ENCODE measurements at places on chromosomes 11 and 22.

GRCh38 chr11:45896422-45896984 lies 10.6 kb downstream of the FREY1 start:
- DNase-seq = no peak

DNA sequence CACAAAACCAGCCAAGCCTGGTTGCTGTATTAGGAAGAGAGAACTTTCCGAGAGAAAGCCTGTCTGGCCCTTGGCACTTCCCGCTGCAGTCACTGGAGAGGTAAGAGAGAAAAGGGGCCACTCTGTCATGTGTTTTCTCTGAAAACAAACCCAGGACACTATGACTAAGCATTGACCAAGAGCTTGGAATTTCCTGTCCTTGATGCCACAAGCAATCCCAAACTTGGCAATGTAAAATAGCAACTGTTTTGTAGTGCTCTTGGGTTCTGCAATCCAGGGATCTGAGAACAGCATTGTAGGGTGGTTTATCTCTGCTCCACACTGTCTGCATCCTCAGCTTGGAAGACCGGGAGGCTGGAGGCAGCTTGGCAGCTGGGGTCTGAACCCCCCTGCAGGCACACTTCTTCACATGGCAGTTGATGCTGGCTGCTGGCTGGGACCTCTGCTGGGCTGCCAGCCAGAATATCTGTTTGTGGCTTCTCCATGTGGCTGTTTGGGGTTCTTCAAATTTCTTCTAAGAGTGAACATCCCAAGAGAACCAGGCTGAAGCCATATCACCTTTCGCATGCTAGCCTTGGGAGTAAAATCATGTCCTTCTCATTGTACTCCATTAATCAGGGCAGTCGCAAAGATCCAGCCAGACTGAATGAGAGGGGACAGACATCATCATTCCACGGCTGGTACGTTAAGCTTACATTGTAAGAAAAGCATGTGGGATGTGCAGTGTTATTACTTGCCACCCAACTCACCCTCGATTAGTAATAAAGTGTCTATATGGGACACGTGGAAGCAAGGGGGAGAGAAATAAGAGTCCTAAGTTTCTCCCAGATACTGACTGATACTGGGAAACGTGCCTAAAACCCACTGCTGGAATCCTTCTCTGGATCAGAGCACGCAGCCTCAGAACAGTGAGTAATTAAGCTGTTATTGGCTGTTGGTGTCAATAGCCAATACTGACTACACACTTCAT lies 537.4 kb upstream of the B3GAT1 start:
- peak; percentile 27 for DNase-seq

DNA sequence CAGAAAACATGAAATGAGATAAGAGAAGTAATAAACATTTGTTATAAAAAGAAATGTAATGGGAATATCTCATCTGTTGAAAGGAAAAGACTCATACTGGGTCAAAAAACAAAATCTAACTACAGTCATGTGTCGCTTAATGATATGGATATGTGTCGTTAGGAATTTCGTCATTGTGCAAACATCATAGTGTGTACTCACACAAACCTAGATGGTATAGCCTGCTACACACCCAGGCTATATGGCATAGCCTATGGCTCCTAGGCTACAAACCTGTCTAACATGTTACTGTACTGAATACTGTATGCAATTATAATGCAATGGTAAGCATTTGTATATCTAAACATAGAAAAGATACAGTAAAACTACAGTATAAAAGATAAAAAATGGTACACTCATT lies 89.8 kb upstream of the ZC3H12C start:
- no peak for DNase-seq

- DNase-seq = no peak
These were observed 49.5 kb downstream of the ARFGAP2 start for GRCh38 chr11:47127213-47127612.

GRCh38 chr11:45369313-45369712 lies 83.2 kb upstream of the SYT13 start:
- DNase-seq = no peak

- DNase-seq = no peak
These were observed 664 bp upstream of the PRSS23 start for GRCh38 chr11:86799680-86800075.

DNA sequence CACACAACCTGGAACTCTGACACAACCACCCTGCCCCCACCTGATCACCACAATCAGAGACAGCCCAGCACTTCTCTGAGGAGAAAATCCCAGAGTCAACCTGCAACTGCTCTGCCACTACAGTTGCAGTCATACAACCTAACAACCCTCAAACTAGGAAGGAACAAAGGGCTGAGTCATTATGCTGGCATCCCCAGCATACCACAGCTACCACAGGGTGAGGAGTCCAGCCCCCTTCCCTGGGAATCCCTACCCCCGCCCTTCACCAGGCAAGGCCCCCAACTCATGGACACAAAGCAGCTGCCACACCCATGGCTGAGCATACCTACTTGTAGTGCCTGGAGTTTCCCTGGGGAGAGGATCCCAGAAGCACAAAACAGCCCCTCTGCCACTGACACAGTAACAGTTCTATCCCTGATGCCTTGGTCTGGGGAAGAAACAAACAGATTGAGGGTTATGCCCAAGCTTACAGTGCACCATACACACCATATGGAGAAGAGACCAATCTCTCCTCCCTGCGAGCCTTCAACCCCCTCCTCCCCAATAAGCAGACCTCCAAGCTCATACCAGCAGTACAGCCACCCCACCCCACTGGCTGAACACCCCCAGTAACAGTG lies 68.5 kb upstream of the C11orf58 start:
- peak; percentile 4 for DNase-seq

- DNase-seq = peak; percentile 76
These were observed 1.9 kb upstream of the PEX26 start for GRCh38 chr22:18075720-18076497.

- DNase-seq = no peak
These were observed 39.3 kb upstream of the PANX1 start for GRCh38 chr11:94089341-94089740.

- DNase-seq = no peak
These were observed 79.9 kb downstream of the MS4A13 start for GRCh38 chr11:60594998-60595642.

- DNase-seq = no peak
These were observed 4.1 kb downstream of the TRABD start for GRCh38 chr22:50189849-50190181.

DNA sequence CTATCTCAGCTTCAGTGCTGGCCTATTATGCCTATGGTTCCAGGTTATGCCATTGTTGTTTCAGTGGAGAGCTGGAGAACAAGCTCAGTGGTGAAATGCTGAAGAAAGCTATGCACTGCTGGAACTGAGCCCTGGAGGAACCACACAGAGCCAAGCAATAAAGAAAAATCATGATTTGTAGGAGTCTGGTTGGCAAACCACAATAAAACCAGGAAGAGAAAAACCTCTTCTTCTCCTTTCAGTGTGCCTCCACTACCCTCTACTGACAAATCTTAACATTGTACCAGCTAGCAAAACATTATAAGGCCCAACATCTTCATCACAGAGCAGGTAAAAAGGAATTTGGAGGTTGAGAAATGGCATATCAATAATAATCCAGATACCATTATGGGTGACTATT lies 5.3 kb downstream of the OR51F2 start:
- DNase-seq = peak; percentile 0

- DNase-seq = no peak
These were observed 11.3 kb upstream of the MS4A7 start for GRCh38 chr11:60367009-60367408.

DNA sequence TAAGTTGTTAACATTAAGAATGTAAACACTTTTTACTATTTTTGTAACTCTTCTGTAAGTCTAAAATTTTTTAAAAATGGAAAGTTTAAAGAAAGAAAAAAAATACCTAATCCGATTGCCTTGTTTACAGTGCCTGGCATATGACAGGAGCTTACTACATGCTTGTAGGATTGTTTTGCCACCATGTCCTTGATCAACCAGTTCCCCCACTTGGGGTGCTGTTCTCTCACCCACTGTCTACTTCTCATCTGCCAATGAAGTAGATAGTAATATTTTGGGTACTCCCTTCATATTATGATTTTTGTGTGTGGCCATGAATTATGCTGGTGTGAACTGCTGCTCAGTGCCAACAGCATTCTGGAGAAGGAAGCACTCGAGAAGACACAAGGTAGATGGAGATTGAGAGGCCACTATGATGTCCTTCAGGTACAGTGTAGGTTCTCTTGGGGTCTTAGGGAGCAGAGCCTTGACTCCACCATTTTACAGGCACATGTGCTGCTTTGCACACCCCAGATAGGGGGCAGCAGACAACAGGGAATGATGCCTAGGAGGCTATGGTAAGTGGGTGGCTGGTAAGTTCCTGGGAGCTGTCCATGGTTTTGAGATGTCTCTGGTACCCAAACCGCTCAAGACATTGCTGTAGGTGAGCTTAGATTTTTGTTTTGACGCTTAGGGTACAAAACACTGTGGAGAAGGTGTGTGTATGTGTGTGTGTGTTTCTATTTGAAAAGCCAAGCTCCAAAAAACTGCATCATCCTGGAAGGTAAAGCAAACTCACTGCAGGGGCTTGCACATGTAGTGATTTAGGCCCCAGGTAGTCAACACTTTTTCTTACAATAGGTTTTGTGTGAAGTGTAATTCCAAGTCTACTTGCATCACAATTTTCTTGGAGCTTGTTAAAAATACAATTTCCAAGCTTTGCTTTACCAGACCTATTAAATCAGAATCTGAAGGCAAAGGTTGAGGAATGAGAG lies 494.5 kb upstream of the LARGE1 start:
- peak; percentile 0 for DNase-seq

- no peak for DNase-seq
These were observed 125.5 kb upstream of the SERPIND1 start for GRCh38 chr22:20648306-20648903.

DNA sequence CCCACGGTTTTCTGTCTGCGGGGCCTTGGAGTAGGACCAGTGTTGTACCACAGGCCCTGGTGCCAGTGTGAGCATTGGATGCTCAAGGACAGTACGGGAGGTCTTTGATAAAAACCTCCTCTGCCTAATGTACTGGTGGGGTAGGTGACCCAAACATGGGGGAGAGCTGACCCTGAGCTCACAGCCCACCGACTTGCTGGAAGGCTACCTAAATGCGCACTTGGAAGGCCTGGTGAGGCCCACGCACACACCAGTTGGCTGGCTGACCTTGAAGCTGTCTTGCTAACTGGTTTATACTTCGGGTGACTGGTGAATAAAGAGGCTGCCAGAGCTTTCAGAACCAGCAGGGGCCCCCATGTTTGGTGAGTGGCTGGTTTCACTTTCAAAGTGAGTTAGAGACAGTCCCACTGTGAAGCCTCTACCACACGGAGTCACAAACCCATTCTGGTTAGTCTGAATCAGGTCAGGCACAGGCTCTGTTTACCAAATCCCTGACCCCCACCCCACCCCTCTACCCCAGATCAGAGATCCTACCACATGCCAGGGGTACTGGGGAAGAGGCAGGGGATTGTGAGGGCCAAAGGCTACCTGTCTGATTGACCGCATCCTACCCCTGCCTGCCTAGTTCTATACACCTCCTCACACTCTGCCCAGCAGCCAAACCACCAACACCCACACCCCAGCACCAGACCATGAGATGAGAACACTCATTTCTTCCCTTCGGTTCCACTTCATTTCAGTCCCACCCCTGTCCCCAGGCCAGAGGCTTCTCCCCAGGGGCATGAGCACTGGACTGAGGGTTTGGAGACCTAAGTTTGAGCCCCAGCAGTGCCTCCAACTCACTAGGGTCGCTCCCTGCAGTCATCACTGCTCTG lies 12.7 kb upstream of the IL2RB start:
- DNase-seq = no peak

GRCh38 chr22:28710576-28711191 lies 30.9 kb downstream of the CHEK2 start:
- peak; percentile 77 for DNase-seq

GRCh38 chr22:50361688-50362087 lies 18.6 kb downstream of the PPP6R2 start:
- no peak for DNase-seq

DNA sequence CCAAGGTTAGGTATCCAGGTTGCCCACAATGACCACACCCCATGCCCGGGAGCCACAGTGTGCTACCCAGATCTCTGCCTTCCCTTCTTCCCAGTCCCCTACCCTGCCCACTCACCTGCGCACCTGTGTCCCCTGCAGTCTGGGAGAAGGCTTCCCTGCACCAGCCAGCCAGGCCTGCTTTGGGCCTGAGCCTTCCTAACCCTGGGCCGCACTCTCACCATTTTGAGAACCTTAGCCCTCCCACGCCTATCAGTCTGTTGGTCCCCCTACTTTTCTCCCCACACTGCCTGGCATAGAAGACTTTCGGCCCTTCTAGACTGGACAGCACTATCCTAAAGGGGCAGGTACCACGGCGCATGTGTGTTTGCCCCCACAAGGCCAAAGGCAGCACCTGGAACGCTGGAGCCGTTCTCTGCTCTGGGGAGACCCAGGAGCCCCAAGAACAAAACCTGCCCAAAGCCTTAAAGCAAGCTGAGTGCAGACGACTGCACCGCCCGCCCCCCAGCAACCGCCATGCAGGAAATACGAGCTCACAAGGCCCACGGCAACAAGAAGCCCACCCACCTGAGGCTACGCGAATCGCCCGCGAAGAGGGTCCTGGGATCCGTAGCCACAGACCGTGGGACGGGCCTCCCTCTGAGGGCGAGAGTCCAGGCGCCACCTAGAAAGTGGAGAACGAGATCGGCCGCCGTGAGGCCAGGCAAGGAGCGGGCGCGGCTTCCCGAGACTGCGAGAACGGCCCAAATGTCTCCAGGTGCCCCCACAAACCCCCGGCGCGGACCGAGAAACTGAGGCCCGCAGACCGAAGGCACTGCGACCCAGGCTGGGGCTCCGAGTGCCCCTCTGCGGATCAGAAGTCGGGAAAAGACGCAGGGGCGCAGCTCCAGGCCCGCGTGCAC lies 546 bp downstream of the GNB1L start:
- DNase-seq = no peak

Data from fibroblast of skin of left quadriceps (primary cell).